ENCODE measurements at places on chromosomes 5 and 9.

- no peak for DNase-seq
Observed at GRCh38 chr5:136799806-136800372, 434.5 kb upstream of the TRPC7 start.

DNA sequence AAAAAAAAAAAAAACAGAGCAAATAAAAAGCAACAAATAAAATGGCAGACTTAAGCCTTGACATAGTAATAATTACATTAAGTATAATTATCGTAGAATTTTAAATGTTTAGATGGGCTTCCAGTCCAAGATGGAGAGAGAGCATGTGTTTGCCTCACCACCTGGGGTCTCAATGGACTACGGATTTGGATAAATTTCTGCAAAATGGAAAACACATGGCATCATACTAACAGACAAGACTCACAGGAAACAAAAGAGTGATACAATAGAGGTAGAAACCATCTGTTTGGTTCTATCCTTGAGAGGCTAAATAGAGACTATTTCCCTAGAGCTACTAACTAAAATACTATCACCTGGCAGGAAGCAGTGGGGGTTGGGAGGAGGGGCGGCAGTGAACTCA lies 144.3 kb downstream of the MUSK start:
- no peak for DNase-seq

GRCh38 chr9:35237311-35237710 lies 75.5 kb downstream of the UNC13B start:
- no peak for DNase-seq

DNA sequence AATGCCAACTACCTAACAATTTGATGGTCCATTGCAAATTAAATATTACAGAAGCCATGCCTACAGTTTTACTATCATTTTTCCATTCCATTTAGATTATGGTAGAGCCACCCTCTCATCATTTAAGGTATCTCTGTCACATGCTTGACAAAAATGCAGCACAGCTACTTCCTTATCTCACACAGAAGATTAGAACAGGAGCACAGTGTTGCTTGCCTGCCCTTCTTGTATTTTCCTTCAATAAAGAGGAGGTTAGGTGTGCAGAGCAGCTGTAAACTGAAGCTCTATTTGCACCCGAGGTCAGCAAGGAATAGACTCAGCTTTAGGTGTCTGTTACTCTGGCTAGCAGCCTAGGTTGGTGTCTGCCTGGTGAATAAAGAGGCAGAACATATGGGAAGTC lies 51.5 kb upstream of the ATP10B start:
- DNase-seq = no peak

DNA sequence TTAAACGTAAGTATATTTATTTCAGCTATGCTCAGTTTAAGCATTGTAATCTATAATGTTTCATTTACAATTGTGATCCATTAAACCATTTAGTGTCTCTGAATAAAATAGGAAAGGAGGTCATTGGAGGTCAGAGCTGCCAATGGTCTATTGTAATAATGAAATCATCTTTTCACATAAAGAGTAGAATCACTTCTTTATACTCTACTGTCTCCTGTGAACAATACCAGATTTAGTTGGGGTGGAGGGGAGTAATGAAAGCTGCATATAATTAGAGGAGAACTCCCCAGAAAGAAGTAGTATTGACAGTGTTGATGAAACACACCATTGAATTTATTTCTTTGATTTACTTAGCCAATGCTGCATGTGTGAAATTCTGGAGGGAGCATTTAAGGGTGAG lies 35.1 kb upstream of the ZFYVE16 start:
- no peak for DNase-seq

Data from activated T-cell treated with anti-CD3 and anti-CD28 coated beads for 1 hour (primary cell).